Brain pericyte (primary cell): ENCODE measurements at places on chromosomes 6 and 20.

DNA sequence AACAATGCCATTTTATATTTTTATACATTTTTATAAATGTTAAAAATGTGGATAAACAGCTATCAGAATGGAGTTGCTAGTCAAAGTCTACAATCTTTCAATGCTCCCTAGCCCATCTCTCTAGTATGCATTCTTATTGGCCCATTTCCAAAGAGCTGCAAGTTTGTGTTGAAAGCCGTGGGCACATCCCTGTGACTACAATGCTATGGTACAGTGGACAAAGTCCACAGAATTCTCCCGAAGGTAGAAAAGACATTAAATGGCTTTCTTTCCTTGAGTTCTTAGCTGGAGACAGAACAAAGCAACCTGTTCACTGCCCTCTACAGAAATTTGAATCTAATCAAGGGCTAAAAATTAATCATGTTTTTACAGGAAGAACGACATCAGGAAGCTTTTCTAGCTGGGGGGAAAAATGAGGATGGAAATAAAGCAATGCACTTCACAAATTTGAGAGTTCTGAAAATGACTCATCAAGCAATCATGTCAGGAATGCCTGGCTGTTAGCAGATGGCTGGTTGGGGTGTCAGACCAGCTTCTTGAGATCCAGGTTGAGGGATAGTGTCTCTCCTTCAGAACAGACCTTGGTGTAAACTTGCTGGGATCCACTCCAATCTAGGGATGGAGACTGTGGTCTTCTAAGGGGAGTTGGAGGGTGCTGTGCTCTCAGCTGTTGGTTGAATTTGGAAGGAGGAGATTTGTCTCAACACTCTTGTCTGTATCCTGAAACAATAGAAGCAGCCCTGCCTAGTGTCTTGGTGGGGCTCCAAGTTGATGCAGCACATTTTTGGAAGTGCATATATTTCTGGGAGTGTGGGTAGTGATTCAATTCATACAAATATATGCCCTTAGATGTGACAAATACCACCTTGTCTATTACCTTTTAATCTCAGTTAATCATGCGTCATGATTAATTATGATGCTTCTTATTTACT lies 143.4 kb upstream of the PHACTR1 start:
- DNase-seq: no peak

DNA sequence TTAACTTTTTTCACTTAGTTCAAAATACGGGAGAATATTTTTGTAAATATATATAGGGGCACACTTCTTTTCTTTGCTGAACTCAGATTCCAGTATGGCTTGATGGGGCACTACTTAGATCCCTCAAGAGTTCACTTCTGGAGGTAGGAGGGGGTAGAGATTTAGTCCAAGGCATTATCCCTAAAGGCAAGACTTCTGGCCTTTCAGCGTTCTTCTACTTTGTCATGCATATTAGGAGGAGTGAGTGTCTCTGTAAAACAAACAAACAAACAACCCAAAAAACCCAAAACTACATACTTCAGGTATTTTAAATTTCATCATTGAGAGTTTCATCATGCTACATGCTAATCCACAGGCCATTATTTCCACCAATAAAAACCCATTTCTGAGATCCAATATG lies 32.0 kb downstream of the SMPDL3A start:
- DNase-seq: no peak

DNA sequence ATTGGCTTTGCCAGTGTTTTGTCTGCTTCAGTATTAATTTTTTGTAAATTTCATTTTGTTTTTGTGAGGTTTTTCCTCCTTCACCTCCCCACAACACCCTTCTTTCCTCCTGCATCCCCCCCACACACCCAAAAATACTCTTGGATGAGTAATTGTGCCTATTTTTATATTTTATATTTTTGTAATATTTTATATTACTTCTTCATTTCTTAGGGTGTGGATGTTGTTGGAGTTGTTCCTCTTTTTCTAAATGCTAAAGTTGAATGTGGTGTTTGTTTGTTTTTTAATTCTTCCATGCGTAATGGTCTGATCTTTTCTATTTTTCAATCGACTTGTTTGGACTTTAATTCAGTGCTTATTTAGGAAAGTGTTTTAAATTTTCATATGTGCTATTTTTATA lies 420.5 kb upstream of the SOX4 start:
- no peak for DNase-seq

GRCh38 chr20:2602046-2602735 lies 50.2 kb upstream of the NOP56 start:
- no peak for DNase-seq

DNA sequence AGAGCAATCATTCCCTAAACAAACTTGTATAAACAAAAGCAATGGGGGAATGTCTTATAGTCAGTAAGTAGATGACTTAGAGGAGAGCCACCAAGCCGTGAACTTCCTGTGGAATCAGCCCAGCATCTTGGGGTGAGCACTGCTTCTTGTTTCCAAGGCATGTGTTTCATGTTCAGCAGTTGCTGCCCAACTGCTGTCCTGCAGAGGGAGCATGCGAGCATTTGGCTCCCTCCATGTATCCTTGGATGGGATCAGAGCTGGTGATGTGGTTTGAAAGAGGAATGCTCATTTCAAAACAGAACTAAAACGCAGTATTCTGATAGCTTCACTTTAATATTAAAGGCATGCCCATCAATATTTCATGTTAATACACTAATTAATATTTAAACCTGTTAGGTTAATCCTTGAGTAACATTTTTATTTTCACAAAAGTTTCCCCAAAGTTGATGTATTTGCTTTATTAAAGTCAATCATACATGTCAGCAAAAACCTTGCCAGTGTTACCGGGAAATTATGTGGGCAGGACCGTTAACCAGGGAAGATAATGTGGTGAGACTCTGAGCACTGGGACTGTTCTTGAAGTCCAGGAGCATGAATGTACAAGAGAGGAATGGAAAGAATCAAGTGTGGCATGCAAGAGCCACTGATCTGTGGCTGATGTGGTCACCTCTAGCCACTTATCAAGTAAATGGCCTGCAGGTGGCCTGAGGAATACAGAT lies 172.1 kb upstream of the GGTLC1 start:
- DNase-seq: no peak

- DNase-seq: no peak
Observed at GRCh38 chr6:163789199-163789810, 374.8 kb downstream of the QKI start.

GRCh38 chr6:108872575-108872974 lies 24.4 kb downstream of the ARMC2 start:
- DNase-seq: no peak

DNA sequence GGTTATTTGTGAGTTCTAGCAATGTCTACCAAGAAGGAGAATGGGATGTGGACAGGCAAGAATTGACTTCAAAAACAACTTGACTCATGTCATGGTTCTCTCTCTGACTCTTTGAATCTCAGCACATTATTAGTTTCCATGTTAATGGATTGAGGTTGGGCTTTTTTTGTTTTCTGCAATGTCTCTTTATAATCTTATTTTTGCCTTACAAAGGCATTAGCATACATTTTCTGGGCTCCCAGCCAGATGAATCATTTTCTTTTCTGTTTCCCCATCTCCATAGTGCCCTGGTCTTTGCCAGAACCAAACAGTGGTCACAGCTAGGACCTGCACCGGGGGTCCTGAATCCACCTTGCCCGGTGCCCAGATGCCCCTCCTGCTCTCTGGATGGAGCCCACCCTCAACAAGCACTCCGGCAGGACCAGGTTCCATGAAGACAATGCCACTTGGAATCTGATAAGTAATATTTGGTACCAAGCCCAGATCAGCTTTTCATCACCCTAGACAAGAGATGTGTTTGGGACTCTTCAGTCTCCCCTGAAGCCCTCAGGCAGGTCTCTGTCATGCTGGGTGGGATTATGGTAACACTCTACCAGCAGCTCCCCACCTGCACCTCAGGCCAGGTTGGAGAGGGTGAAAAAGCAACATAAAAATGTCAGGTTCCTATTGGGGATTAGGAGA lies 266.7 kb upstream of the SULF2 start:
- no peak for DNase-seq

DNA sequence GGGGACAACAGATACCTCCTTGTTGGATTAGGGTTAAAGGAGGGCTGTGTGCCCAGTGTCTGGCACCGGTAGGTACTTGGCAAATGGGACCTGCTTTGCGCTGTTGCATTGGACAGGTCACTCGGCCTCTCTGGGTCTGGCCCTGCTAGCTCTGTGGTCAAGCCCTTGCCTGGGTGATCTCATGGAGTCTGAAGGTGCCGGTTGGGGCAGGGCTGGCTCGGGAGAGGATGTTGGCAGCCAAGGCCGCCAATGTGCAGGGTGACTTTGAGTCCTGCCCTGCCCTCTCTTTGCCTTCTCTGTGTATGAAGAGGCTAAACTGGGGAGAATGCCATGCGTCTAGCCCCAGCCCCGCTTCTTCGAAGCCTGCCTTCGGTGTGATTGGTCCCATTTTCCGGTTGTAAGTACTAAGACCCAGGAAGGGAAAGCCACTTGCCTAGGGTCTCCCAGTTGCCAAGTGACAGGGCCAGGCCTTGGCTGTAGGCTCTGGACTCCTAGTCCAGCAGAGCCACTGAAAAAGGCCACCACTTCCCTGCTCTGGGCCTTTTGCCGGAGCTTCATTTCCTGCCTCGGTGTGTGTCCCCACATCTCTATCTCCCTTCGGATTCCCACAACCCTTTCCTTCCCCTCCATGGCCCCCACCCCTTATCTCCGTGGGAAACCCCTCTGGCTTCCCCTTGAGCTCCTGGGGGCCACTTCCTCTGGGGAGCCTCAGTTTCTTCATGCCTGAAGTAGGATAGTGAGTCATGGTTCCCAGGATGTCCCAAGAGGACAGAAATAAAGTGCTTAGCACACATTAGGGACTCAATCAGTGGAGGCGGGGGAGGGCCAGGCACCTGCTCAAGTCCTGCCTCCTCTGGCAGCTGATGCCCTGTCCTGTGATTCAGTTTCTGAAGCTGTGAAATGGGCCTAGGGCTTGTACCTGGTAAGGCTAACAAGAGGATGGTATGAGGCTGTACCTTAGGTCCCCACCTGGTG lies 3.9 kb downstream of the SRC start:
- DNase-seq: no peak

- no peak for DNase-seq
Observed at GRCh38 chr6:36116943-36117342, 13.4 kb upstream of the MAPK13 start.

- no peak for DNase-seq
Observed at GRCh38 chr6:127457456-127458064, 1.6 kb downstream of the KIAA0408 start.

DNA sequence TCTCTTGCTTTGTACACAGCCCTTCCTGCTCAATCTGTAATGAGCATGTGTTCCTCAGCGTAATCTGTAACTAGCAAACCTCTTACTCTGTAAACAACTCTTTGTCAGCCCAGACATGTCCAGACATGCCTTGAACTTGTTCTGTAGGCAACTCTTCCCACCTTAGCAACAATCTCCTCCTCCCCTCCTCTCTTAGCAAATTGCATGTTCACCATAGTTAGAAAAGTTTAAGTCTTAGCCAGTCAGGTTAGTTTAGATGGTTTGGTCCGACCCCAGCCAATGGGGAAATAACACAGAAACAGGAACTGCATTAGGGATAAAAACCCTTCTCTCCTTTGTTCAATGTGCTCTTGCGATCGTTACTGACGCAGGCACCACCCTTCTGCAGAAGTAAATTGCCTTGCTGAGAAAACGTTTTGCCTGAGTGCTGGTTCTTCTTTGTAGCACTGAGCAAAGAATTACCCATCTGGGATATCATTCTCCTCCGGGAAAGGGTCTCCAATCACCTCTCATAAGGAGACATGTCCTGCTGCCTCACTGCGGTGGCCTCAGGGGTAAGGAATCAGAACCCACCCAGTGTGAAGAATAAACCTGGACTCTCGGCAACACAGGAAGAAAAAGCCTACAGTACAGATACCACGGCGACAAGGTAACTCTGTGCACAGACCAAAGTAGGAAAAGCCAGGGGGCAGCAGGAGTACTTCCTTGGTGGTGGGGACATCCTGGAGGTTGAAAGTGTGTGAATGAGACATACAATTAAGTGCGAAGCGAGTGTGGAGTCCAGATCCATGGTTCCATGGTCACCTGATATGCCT lies 26.2 kb downstream of the PLN start:
- no peak for DNase-seq

GRCh38 chr6:71404145-71404966 lies 115.7 kb downstream of the OGFRL1 start:
- no peak for DNase-seq

DNA sequence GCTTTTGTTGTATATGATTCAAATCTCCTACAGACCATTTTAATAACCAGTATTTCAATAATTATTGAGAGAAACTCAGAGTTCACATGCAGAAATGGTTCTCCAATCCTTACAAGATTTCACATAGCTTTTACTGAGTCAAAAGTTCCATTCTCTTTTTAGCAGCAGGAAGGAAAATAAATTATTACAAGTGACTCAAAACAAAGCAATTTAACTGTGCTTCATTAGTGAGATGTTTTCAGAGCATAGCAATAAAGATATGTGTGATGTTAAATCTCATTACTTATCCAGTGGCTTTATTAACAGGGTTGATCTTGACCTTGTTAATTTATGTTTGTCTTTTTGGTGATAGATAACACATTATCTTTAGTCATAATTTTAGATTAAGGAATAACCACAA lies 22.0 kb downstream of the KIF13A start:
- no peak for DNase-seq

GRCh38 chr20:48732081-48732829 lies 95.5 kb downstream of the PREX1 start:
- no peak for DNase-seq

DNA sequence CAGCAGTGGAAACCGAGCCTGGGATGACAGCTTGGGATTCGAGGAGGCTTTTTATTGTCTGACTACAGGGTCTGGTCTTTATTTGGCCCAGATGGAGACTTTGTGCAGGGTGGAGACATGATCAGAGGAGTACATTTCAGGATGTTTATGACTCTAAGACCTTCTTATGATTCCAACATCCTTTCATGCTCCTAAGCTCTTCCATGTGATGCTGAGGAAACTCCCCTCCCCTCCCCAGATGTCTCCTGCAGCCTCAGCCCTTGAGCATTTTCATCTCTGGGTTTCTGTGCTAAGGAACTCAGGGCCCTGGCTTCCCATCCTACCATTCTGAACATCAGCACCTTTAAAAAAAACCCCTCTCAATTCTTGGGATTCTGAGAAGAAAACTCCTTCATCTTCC lies 186.6 kb downstream of the SOX4 start:
- DNase-seq: no peak

GRCh38 chr20:38277691-38278090 lies 17.2 kb upstream of the KIAA1755 start:
- no peak for DNase-seq

DNA sequence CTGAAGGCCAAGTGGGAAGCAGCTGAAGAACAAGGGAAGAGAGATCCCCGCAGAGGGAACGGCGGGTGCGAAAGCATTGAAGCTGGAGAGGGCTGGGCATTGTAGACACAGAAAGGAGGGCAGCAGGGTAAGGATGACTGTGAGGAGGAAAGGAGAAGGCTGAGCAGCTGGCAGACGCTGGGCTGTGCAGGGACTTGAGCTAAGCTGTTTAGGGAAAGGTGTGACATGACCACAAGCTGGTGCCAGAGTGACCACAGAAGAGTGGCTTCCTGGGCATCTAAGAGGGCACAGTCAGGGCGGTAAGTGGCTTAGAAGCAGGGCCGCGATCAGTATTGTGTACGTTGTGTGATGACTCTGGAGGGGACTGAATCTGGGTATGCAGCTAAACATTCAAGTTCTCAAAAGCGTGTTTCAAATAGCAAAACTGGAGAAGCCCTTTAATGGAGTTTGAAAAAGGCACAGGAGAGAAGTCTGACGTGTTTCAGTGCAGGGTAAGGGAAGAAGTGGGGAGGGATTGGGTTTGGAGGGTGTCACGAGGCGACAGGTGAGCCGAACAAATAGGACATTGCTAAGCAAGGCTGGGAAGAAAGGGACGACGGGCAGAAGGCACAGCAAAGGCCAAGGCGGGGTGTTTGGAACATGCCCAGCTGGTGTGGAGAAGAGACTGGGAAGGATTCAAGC lies 46.1 kb upstream of the ARFGEF2 start:
- no peak for DNase-seq

- DNase-seq: no peak
Observed at GRCh38 chr6:150598858-150599198, 857 bp upstream of the PLEKHG1 start.
